ENCODE measurements at places on chromosomes 2 and 18.

GRCh38 chr2:144267239-144267638 lies 252.7 kb downstream of the ZEB2 start:
- DNase-seq, result no peak

- DNase-seq, result no peak
These were observed 2.3 kb downstream of the ECEL1 start for GRCh38 chr2:232485348-232485756.

GRCh38 chr18:68874361-68874760 lies 76.5 kb downstream of the CCDC102B start:
- DNase-seq, result peak; percentile 46

GRCh38 chr18:79476031-79476917 lies 80.5 kb downstream of the NFATC1 start:
- peak; percentile 16 for DNase-seq

GRCh38 chr2:70388813-70389212 lies 86.9 kb upstream of the FAM136A start:
- no peak for DNase-seq

All from EH (cell line).